Activated T-cell treated with anti-CD3 and anti-CD28 coated beads, Interleukin-2, amount 50 U/mL, for 48 hours (primary cell): ENCODE measurements at places on chromosomes 12 and 14.

DNA sequence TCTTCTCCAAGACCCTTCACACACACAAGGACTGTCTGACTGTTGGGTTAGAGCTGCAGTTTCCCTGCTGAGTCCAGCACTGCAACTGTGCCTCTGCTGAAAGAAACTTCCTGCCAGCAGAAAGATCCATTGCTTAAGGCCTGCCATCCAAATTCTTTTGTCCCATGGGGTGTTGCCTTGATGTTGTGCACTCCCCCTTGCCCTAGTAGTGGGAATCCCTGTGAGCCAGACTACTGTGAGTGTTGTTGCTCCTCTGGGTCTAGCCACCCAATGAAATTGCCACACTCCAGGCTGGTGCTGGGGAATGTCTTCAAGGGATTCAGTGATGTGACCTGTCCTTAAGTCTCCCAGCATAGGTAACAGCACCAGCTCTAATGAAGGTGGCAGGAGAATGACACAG lies 166.6 kb upstream of the PDE3A start:
- no peak for DNase-seq

- DNase-seq = no peak
These were observed 59.9 kb downstream of the DUSP16 start for GRCh38 chr12:12502815-12503151.

GRCh38 chr12:24751181-24751580 lies 197.7 kb downstream of the BCAT1 start:
- DNase-seq = no peak

GRCh38 chr12:118237052-118237665 lies 101.2 kb downstream of the PEBP1 start:
- DNase-seq = no peak

- DNase-seq = peak; percentile 80
These were observed 4.9 kb upstream of the MTA1 start for GRCh38 chr14:105414456-105415371.

- no peak for DNase-seq
These were observed 95.5 kb upstream of the FAR2 start for GRCh38 chr12:29053567-29053966.

GRCh38 chr14:53384073-53384472 lies 230.9 kb upstream of the DDHD1 start:
- DNase-seq = no peak

DNA sequence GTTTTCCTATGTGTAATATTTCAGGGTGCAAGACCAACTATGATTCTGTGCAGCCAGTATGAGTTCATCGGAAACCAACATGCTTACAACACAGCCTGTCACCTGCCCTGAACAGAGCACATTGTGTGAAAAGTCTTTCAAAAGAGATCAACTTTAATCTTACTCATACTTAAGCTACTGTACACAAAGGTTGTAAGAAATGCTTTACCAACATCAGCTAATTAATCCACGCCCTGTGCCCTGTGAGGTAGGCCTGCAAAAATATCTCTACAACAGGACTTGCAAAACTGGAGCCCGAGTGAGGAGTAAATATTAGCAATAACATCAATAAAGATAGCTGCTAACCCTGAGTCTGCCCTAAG lies 15.1 kb downstream of the APPL2 start:
- no peak for DNase-seq

GRCh38 chr14:65483647-65484046 lies 71.1 kb downstream of the FUT8 start:
- DNase-seq = no peak

DNA sequence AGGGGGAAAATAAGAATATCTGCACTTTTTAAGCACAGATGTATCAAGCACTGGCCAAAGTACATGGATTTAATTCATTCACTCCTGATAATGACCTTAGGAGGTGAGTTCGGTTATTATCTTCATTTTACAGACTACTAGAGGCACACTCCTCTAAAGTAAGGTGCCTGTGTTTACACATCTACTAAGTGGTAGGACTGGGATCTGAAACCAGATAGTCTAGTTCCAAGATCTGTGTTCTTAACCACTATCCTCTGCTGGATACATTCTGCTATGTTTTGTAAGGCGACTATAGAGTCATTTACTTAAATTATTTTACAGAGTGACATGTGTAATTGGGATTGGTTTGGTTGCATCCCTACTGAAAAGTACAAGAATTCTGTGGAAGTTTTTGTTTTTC lies 175.3 kb downstream of the ESR2 start:
- no peak for DNase-seq

GRCh38 chr14:55123101-55123500 lies 6.0 kb upstream of the LGALS3 start:
- no peak for DNase-seq

- DNase-seq = no peak
These were observed 249.1 kb upstream of the FAR2 start for GRCh38 chr12:28899951-28900350.
